Dorsolateral prefrontal cortex (tissue), 122 donors: ENCODE measurements at places on chromosomes 2 and 18. TPM values are rescaled to one million over a fixed set of nuclear protein-coding genes. Genes with fewer than 3 reads are reported as not detected.

TPGS2 gene
- 92.1 TPM for total RNA-seq

- no peak for DNase-seq
Measured at GRCh38 chr18:63102941-63103744, 216.4 kb downstream of the BCL2 start.

GRCh38 chr18:48100165-48100575 lies 169.7 kb upstream of the SMAD2 start:
- DNase-seq = no peak

DNA sequence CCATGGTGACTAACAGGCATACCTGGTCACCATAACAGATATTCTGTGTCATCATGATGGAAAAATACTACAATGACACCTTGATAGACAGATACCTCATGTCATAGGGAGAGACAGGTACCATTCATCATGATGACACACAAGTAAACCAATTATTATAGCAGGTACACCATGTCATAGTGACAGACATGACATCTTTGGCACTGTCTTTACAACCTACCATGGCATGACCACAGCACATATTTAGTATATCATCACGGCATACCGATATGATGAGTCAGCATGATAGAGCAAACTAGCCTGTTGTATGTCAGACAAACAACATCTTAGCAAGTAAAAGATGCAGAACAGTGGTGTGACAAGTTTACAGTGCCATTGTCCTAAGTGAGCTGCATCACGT lies 101.3 kb upstream of the KLHL29 start:
- DNase-seq = no peak

DNA sequence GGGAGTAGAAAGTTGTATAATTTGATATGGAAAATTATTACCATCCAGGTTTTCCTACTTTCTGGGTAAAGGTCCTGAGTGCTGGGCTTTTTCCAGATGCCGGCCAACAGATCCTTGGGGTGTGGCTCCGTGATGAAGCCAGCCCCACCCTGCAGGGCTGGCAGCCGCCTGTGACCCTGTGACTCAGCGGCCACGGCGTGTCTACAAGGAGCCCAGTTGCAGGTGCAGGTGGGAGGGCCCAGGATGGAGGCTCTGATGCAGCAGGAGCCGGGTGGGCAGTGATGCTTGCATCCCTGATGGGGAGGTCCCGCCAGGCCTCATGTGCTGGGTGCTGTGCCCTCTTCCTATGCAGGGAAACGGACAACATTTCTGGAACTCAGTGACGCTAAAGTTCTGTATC lies 96.0 kb upstream of the ALKAL2 start:
- DNase-seq = no peak

DNA sequence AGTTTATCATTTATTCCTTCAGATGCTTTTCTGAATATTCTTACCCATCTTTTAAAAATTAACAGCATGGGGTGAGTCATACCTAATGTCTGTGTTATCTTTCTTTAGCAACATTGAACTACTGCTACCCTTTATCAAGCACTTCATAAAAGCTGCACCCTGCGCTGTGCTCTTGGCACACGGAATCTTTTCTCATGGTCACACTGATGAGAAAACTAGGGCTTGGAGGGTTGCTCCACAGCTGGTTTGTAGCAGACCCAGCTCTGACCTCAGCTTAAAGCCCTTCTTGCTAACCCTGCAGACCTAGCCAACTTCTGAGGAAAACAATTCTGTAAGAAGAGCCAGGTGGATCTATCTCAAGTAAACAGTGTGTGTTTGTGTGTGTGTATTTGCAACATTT lies 106.3 kb downstream of the RNF144A start:
- no peak for DNase-seq

DNA sequence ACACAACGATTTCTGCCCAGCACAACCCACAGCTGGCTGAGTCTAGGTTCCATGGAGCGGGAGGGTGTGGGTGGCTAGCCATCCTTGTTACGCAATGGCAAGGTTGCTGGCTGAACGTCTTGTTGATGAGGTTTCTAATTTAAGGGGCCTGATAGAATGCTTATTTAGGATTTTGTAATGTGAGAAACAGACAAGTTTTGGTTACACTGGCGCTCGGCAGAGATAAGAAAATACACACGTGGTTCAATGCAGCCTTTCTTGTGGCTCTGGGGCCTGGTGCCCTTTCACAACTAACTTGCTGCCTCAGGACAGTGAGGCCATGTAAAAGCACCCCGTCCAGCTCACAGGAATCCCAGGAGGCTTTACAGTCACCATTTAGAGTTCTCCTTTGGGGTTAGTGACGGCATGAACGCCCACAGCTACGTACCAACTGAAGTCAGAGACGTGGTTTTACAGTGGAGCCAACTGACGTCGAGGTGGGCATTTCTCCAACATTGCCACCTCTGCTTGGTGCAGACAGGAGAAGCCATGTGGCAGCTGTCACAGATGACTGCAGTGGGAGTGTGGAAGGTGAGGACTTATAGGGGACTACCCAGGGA lies 29.7 kb upstream of the PIEZO2 start:
- DNase-seq = no peak

TACR1 gene
- total RNA-seq = 3.5 TPM

- no peak for DNase-seq
Measured at GRCh38 chr2:210862283-210863065, 306.1 kb downstream of the CPS1 start.

EVX2 gene
- not detected for total RNA-seq

- DNase-seq = no peak
Measured at GRCh38 chr2:229180658-229181057, 90.4 kb downstream of the PID1 start.

DNA sequence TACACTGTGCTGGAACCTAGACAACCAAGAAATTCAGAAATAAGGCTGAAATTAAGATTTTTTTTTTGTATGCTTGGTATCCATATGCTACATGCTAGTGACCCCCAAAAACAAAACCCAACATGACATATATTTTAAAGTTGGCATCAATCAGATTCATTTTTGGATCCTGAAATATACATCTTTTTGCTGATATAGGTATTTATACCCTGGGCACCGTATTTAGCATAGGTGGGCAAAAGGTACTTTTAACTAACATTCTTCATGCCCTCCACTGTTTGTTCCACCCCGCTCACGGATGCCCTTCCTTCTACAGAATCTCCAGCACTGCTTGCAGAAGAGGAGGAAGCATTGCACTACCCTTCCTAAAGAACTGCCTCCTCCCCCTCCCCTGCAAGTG lies 52.6 kb downstream of the SPOPL start:
- no peak for DNase-seq

IL18R1 gene
- 2.9 TPM for total RNA-seq

DNA sequence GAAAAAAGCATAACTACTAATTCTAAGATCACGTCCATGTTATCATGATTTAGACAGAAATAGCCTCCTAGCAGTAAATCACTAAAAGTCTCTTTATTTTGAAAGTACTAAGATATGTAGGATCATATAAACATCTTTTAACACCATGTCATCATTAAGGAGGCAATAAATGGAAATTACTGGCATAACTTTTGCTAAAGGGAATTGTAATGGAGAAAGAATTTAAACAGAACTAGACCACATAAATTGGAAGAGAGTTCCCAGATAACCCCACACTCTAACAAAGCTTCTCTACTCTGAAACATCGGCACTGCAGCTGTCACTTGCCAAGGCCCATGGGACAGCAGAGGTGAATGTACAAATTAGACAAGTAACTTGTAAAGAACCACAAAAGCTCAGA lies 29.5 kb downstream of the STK39 start:
- DNase-seq = no peak

CROCC2 gene
- 0.08 TPM for total RNA-seq

DNA sequence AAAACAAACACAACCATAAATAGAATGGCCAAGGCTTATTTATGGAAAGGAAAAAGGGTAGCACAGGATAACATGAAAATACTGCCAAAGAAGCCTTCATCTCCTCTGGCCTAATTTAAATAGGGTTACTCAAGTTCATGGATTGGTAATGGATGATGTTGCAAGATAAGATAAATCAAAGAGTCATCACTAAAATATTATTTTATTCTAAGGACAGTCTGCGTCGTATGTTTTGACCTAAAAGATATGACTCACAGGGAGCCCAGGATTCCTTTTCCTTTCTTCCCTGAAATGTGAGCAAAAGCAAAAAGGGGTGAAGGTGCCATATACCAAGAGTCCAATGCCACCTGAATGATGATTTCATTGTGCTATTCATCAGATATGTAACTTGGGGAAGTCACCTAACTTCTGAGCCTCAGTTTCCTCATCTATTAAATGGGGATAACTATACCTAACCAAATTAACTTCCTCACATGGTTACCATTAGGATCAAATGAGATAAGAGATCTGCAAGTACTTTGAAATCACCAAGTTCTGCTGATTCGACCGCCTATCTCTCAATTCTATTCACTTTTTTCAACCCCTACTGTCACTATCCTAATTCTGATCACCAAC lies 137.7 kb downstream of the THADA start:
- DNase-seq = no peak

DNA sequence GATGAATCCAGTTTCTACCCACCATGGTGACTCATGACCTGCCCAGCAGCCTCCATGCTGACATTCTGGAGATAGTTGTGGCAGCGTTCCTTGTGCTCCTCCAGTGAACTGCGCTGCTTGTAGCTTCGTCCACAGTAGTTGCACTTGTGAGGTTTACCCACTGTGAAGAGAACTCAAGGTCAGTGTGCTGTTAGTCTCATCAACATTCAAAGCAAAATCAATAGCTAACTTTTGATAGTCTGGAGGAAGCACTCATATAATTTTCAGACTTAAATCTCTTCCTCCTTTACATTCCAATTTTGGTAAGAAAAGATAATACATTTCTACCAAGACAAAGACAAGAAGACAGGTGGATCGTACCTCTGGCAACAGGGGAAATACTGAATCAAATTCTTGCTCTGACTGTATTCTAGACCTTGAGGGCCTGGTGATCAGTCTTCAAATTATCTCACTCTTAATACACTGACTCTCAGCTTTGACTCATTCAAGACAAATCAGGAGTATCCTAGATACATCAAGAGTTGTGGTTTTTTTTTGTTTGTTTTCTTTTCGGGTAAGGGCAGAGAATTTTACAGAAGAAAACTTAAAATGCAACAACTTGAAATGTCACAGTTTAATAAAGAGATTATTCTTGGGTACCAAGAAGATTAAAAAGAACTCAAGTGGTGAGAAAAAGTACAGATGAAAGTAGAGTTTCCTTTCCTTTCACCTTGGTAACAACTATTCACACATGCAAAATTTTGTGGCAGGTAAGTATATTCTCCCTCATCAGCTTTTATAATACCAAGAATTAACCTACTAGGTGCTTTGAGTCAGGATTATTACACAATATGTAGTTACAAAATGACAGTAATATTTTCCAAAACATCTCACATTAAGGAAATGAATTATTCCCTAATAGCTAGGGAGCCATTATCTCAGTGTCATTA lies 129.2 kb downstream of the IKZF2 start:
- DNase-seq = no peak

DNA sequence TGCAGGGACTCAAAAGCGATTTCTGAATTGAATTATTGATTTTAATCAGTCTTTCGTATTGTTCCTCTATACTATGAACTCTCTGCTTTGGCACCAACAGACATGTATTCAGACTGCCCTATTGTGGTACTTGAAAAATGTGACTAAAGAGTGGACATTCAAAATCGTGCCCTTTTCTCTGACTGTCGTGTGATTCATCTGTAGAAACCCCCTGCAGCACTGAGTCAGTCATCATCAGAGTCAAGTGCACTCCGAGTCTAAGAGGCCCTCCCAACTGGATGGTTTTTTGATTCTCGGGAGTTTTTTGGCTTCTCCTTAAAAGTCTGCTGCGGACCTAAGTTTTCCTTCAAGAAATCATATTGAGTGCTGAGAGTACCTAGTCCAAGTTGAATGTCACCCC lies 96.4 kb upstream of the FOSL2 start:
- DNase-seq = no peak

GRCh38 chr2:191889931-191890330 lies 43.0 kb upstream of the CAVIN2 start:
- no peak for DNase-seq

DNA sequence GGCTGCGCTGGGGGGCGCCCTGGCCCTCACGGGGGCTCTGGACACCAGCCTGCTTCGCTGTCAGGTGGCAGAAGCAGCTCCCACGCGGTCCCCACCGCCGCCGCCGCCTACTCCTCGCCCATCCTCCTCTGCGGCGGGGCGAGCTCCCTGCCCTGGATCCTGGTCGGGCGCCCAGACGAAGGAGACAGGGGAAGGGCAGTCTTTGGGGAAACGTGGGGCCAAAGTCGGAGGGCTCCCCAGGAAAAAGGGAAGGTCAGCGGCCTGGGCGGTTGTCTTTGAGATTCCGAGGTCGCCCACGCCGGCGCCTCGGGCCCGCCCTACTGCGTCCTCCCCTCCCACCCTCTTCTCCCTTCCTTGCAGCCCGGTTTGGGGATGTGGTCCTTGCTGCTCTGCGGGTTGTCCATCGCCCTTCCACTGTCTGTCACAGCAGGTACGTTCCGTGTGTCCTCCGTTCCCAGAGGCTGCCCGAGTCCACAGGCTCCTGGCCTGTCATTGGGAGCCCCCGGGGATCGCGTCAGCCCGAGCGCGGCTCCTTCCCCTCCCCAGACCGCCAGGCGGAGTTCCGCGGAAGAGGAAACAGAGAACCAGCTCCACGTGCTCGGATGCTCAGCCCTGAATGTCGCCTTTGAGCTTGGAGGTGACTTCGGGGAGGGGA lies 800 bp downstream of the IL1RL2 start:
- peak; percentile 51 for DNase-seq

ADD2 gene
- total RNA-seq = 194 TPM

DNA sequence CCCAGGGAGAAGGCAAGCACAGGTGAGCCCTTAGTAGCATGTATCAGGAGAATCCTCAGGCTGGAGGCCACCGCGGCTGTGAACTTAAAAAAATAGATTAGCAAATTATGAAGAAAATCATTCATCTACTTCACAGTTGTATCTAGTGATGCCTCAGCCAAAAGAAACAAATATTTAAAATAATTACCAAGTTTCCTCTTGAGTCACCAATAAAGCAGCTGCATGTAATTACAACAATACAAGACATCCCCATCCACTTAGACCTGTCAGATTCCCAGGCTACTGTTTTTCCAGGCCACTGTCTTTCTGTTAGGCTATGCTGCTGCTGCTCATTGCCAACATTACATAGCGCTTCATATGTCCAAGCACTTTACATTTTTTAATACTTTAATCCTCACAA lies 54.6 kb upstream of the PHLPP1 start:
- no peak for DNase-seq

GRCh38 chr18:6553234-6553900 lies 138.7 kb upstream of the L3MBTL4 start:
- no peak for DNase-seq
